ENCODE measurements at places on chromosomes 1 and 21.

DNA sequence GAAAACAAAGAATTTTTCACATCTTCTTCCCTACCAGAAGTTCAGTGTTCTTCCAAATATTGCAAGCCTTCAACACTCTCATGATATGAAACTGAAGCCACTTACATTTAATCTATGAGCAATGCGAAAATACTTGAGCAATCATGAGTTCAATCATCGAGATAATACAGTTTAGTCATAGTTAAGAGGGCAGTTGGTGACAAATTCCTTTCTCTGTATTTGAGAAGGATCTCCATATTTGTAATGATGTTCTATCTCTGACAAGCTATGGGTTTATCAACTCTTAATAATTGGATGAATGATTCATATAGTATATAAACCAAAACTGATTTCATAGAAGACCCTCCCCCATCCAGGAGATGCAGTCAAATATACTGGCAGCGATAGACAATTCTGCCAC lies 29.7 kb upstream of the PYHIN1 start:
- no peak for DNase-seq

GRCh38 chr1:33363470-33363861 lies 42.6 kb upstream of the A3GALT2 start:
- peak; percentile 96 for DNase-seq

DNA sequence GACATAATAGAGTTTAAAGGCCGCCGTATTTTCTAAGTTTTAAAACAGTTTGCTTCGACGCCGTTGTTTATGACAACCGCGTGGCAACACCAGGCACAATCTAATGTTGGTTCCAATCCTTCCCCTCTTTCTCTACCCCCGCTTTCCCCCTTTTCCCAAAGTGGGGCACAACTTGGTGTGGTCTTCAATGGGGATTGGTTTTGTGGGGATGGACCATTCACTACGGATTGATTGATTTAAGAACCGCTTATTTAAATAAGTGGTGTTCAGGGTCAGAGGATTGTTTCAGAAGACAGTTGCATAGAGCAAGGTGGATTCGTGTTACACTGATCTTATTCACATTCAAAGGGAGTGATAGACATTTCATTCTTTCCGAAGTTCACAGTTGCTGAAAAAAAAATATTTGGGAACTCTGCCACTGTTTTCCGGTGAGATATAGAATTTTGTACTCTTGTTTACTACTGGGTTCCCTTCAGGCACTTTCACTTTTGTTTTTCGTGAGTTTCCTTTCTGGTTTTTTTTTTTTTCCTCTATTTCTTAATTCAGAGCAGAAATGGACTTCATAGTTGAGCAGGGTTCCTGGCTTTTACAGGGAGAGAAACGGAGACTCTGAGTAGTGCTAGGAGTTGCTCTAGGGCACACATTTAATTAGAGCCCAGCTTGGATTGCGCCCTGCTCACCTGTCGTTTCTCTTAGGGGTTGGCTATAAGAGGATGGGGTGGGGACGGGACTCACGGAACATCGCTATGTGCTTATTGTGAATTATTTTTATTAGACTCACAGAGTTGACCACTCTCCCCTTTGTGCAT lies 79.6 kb upstream of the AK4 start:
- peak; percentile 73 for DNase-seq

- DNase-seq: no peak
Observed at GRCh38 chr1:218823291-218823900, 350.3 kb upstream of the LYPLAL1 start.

DNA sequence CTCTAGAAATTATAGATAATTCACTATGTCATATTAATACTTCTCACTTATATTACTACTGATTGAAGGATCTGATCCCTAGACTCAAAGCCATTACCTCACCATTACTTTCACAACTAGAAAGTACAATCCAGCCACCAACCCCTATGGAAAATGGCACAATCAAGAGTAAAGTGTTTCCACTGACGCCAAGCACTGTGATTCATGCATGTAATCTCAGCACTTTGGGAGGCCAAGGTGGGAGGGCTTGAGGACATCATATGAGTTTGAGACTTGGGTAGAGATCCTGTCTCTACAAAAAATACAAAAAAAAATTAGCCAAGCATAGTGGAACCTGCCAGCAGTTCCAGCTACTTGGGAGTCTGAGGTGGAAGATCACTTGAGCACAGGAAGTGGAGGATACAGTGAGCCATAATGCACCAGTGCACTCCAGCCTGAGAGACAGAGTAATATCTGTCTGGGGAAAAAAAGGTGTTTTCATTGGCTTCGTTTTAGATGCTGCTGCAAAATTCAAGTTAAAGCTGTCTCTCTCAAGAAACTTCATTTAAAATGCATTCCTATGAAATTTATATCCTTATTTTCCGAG lies 126.5 kb downstream of the AKT3 start:
- no peak for DNase-seq

DNA sequence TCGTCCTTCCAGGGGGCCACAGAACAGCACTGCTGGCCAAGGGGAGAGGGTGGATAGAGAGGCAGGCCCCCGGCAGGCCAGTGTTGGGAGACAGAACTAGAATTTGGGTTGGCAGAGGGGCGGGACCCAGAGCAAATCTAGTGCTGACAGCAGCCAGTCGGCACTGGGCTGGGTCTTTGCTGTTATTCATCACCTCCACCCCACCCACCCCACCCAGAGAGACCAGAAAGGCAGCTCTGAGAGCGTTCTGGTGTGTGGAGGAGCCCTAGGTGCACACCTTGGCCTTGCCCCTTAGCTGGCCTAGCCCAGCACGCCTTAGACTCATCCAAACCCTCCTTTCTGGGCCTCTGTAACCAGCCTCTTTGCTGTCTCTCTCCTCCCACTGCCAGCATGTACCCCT lies 6.4 kb upstream of the PKP1 start:
- DNase-seq: no peak

GRCh38 chr1:26839339-26839722 lies 12.8 kb downstream of the ZDHHC18 start:
- no peak for DNase-seq

- DNase-seq: no peak
Observed at GRCh38 chr1:91527266-91527765, 26.7 kb downstream of the CDC7 start.

DNA sequence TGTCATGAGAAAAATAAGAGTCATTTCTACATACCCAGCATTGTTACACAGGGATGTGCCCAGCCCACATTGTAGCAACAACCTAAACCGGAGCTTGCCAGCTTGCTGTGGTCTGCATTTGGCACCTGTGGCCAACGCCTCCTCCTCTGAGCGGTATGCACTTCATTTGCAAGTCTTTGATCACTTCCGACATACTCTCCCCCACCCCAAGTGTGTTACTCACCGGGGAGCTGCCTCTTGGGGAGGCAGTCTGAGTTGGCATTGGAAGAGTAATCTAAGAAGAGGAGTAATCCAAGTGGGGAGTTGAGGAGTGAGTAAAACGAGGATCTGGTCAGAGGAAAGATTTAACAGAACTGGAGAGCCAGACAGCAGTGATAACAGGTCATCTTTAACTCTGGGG lies 3.8 kb downstream of the BCL9 start:
- DNase-seq: no peak

DNA sequence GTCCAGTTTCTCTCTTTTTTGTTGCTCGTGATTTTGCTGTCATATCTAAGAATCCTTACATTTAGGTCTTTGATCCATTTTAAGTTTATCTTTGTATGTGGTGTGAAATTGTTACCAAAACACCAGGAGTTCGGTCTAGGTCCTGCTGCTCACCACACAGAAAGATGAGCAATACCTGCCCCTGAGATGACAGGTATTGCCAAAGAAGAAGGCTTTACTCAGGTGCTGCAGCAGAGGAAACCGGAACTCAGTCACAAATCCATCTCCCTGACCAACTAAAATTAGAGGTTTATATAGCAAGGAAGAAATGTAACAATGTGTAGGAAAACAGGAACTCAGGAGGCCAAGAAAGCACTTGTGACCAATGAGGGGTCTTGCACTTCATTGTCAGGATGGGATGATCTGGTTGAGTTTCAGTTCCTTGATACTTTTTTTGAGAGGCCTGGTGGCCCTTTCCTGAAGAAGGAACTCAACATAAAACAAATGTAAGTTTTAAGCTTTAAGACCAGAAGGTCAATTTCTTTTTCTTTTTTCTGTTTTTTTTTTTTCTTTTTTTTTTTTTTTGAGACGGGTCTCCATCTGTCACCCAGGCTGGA lies 16.5 kb upstream of the SETDB1 start:
- DNase-seq: peak; percentile 41

GRCh38 chr1:89041119-89041641 lies 18.5 kb upstream of the GBP3 start:
- DNase-seq: no peak

DNA sequence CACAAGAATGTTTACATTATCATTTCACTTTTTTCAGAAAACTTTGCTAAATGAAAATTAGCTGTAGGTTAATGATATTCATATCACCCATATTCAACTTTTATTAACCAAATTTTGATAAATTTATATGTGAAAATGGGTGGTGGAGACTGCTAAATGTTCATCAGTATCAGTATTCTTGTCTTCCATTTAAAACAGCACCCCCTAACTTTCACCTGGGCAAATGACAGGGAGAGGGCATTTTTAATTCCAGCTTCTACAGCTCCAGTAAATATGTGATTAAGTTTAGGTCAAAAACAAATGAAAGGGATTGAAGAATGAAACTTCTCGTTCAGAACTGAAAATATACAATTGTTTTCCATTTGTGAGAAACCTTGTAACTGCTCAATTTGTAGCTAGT lies 722.2 kb downstream of the KCNT2 start:
- DNase-seq: no peak

DNA sequence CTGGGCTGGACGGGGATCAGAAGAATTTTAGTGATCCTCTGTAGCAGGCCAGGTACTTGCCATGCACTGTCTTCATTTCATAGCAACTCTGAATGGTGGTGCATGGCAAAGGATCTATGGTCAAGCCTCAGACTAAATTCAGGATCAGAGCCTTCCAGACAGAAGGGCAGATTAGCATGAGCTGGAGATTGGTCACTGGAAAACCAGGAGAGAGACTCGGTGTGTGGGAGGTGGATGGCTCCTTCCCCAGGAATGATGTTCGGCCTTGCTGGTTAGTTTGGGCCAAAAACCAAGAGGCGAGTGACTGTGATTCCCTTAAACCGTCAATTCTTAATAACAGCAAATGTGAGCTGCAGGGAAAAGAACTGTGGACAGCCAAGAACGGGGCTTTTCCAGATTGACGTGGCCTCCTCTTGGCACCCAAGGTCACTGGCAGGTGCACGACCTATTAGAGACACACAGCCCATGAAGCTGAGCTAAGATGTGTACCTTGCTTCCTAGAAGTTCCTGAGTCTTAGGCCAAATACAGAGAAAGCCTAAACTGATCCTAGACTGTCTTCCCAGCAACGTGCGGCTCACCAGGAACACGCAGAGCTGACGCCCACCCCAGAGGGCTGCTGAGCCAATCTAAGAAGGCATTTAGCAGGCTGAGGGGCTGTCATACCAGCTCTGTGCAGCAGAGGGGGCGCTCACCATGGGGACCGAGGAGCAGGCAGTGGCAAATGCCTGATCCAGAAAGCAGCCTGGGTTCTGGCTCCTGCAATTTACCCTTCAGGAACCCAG lies 18.5 kb downstream of the ALDH4A1 start:
- peak; percentile 64 for DNase-seq

DNA sequence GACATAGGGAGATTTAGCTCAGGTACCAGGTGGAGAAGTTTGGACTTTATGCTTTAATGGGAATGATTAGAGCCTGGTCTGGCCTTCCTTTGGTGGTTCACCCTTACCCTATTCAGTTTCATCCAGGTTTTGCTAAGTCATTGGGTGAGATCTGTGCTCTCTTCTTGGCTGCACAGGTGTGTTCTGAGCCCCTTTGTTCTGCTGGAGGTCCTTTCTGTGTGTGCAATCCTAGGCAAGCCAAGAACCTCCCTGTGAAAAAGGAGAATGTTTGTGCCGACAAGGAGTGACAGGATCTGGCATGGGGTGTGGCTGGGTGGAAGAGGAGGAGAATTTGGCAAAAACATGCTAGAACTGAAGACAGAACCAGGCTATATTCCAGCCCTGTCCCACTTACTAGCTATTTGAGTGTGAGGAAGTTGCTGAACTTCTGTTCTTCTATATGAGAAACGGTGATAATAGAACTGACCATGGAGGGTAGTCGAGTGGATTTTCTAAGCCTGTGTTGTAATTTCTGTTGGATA lies 4.6 kb downstream of the GSTM5 start:
- DNase-seq: no peak

DNA sequence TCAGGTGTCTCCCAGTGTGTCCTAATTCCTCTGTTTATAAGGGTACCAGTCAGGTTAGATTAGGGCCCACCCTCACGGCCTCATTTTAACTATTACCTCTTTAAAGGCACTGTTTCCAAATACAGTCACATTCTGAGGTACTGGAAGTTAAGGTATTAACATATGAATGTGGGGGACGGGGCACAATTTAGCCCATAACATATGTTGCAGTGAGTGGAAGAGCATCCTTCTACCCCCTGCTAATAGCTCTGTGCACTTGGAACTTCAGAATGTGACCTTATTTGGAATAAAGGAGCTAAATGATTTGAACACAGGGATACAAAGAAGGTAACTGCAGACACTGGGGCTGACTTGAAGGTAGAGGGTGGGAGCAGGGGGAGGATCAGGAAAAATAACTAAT lies 67.3 kb upstream of the ADGRL2 start:
- DNase-seq: no peak

GRCh38 chr1:164910671-164911070 lies 351.7 kb downstream of the PBX1 start:
- no peak for DNase-seq

DNA sequence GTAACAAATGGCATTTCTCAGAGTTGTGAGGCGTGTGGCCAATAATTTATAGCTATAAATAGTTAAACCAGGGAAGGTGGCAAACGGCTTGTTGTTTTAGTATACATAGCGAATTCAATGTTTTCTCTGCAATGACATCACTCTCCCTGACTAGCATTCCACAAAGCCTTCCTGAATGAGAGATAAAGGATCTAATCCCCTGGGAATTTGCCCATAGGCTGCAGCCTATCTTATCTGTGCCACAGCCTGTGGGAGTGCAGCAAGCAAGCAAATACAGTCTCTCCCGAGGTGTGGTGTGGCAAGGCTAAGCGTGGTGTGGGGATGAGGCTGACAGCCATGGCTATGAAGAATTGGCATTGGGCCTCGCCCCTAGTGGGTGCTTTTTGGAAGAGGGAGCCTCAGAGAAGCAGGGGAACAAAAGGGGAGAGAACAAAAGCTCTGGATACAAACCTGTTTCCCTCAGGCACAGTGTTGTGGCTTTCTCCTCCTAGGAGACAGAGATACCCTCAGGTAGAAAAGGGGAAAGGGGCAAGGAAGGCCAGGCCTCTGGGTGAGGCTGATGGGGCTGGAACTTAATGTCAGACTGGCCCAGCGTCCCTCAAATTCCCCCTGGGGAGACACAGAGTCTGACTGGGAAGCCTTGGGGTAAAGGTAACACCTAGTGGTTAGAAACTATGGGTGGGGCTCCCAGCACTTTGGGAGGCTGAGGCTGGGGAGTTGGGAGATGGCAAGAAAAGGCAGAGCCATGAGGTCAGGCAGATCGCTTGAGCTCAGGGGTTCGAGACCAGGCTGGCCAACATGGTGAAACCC lies 8.9 kb downstream of the TAGLN2 start:
- DNase-seq: no peak

- DNase-seq: no peak
Observed at GRCh38 chr1:17248781-17249180, at the start of gene PADI3. PADI3 (plus strand) TSS chr1:17249098; CDS start chr1:17249138, 40 bp downstream.

Measured in pons (tissue), 1 donor.